GM23338 (cell line): ENCODE measurements at places on chromosomes 2 and 18. TPM values are rescaled to one million over a fixed set of nuclear protein-coding genes. Genes with fewer than 3 reads are reported as not detected.

SERPINB4 gene
- total RNA-seq = 1.1 and 1.2 TPM in 2 replicates

MDH1 gene
- total RNA-seq = 275 and 294 TPM in 2 replicates

SPC25 gene
- 23.4 and 24.7 TPM in 2 replicates for total RNA-seq

DNA sequence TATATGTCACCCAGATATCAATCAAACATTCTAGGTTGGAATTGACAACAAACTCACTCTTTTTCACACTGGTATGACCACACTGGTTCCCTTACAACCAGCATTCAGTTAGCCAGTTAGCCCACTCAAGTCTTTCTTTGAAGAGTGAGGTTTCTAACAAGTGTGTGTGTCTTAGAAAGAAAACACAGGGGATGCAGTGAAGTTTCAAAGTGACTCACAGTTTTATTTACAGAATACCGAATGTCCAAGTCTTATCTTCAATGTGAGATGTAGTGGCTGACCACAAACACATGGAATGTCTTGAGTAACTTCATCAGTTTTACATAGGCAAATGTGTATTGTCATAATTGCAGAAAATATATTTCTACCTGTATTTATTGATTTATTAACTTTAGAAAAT lies 274.7 kb upstream of the HNMT start:
- DNase-seq = no peak
- no peak overlapping the region for H3K27ac ChIP-seq
- no peak overlapping the region for H3K4me3 ChIP-seq
- no peaks in the 10 kb centered on the region for H3K36me3 ChIP-seq
- no peaks in the 10 kb centered on the region for H3K27me3 ChIP-seq
- H3K4me1 ChIP-seq = no peaks in the 10 kb centered on the region

- H3K27ac ChIP-seq = no peak overlapping the region
- no peaks in the 10 kb centered on the region for H3K27me3 ChIP-seq
- H3K4me1 ChIP-seq = no peaks in the 10 kb centered on the region
- no peak for DNase-seq
- H3K36me3 ChIP-seq = no peaks in the 10 kb centered on the region
Observed at GRCh38 chr18:43931439-43931838, 654.1 kb upstream of the SYT4 start.

DNA sequence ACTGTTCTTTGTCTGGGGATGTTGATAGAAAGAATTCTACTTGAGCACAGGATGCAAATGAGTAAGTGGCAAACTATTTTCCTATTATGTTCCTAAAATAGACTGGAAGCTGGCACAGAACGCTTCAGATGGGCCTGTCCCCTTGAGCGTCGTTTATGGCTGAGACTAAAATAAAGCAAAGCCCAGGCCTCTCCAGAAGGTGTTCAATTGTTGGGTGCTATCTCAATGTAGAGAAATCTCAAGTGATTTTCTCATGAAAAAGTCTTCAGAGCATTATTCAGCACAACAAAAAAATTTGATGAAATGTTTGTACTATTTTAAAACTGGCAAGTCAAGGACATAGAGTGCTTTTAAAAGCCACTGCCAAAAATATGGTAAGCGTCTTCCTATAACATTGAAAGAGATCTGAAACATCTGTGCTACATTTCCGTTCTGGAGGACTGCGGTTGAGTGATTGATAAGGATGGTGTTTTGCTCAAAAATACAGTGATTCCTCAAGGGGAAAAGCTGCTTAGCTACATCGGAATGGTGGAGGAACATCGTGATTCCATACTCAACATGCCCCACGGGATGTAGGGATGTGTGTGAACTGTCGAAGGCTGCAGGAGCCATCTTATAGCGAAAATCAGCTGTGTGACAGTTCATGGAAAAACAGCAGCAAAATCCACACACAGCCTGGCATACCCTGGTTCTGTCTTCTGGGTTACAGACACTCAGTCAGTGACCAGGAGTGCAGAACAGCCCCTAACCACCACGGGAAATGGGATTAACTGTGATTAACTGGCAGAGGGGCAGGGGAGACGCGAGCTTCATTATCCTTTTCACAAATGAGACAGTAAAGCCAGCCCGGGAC lies 10.4 kb upstream of the LRRFIP1 start:
- H3K4me3 ChIP-seq = no peak overlapping the region
- H3K4me1 ChIP-seq = peaks cover 30% of the 10 kb centered on the region
- DNase-seq = no peak
- H3K27me3 ChIP-seq = no peaks in the 10 kb centered on the region
- no peaks in the 10 kb centered on the region for H3K36me3 ChIP-seq
- H3K27ac ChIP-seq = no peak overlapping the region

DNA sequence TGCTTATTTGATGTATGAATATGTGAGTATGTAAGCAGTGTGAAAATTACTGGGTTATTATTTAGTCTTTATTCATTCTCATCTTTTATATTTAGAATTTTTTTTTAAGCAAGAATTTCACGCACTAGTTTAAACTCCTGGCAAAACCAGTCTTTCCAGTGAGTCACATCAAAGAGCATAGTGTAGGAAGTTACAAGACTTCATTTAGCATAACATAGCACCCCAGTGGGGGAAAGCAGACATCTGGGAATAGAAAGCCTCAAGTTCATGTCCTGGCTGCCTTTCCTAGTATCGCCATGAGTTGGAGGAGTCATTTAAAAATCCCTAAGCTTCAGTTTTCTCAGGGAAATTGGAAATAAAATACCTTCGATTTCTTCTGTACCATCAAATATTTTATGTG lies 408.3 kb downstream of the NUP35 start:
- H3K4me3 ChIP-seq = peak overlapping the region; percentile 25
- peak; percentile 93 for DNase-seq
- no peak overlapping the region for H3K27ac ChIP-seq
- no peaks in the 10 kb centered on the region for H3K36me3 ChIP-seq

DNA sequence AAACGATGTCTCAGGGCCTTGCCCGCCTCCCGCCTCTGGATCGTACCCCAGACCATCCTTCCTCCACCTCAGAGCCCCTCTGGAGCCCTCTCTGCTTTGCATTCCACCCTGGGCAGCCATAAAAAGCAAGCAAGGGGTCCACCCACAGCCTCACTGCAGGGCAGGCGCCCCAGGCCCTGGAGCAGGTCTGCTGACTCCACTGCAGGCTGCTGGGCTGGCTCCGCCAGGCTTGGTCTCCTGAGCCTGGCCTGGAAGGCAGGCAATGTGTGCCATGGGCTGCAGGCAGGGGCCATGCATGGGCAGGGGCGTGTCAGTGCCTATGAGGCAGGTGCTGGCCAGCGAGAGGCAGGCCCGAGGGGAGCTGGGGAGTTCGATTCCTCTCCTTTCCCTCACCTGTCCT lies 186.0 kb downstream of the ANKRD30B start:
- no peak overlapping the region for H3K27ac ChIP-seq
- no peaks in the 10 kb centered on the region for H3K4me1 ChIP-seq
- H3K27me3 ChIP-seq = no peaks in the 10 kb centered on the region
- no peak overlapping the region for H3K4me3 ChIP-seq
- DNase-seq = no peak
- H3K36me3 ChIP-seq = peaks cover 5% of the 10 kb centered on the region; the same call in 1 of the 2 replicates

GRCh38 chr2:33371304-33372090 lies 105.0 kb upstream of the RASGRP3 start:
- H3K4me1 ChIP-seq = no peaks in the 10 kb centered on the region
- H3K27me3 ChIP-seq = no peaks in the 10 kb centered on the region
- no peak for DNase-seq
- no peaks in the 10 kb centered on the region for H3K36me3 ChIP-seq
- no peak overlapping the region for H3K4me3 ChIP-seq

- peaks cover 26% of the 10 kb centered on the region for H3K27me3 ChIP-seq
- H3K4me3 ChIP-seq = peak overlapping the region; percentile 94
- DNase-seq = no peak
- no peaks in the 10 kb centered on the region for H3K36me3 ChIP-seq
- peaks cover 26% of the 10 kb centered on the region for H3K4me1 ChIP-seq
Observed at GRCh38 chr2:1742301-1742680, 2.0 kb downstream of the PXDN start.
